HT-29 (cell line): ENCODE measurements at places on chromosomes 3 and 15. TPM values are rescaled to one million over a fixed set of nuclear protein-coding genes. Genes with fewer than 3 reads are reported as not detected.

The CCR5 gene
- total RNA-seq, result not detected in 2 replicates

The PRKCD gene
- total RNA-seq, result 5.2 and 5.9 TPM in 2 replicates

The ADAMTSL3 gene
- total RNA-seq, result not detected in 2 replicates

The PRTG gene
- total RNA-seq, result not detected in 2 replicates

The HCN4 gene
- total RNA-seq, result not detected in 2 replicates

The ASTE1 gene
- total RNA-seq, result 4.5 and 6.5 TPM in 2 replicates

The ACP3 gene
- total RNA-seq, result 2.8 and 4.0 TPM in 2 replicates

The GRK7 gene
- total RNA-seq, result 0.03 TPM in 1 of 2 replicates, not detected in the other

The ATP6V1A gene
- 43.0 and 43.7 TPM in 2 replicates for total RNA-seq

The TUBGCP5 gene
- 10.5 and 15.6 TPM in 2 replicates for total RNA-seq

The CYP1A2 gene
- total RNA-seq, result not detected in 2 replicates

The TJP1 gene
- 58.8 and 61.6 TPM in 2 replicates for total RNA-seq

The DOCK3 gene
- 0.10 TPM in 1 of 2 replicates, not detected in the other for total RNA-seq

The ZNF860 gene
- total RNA-seq, result 3.9 and 7.5 TPM in 2 replicates

The CEP97 gene
- 3.3 and 3.4 TPM in 2 replicates for total RNA-seq

The CLDN16 gene
- not detected in 2 replicates for total RNA-seq
